Stimulated activated CD4-positive, alpha-beta T cell treated with anti-CD3 and anti-CD28 coated beads, Interleukin-12 subunit alpha, Interleukin-12 subunit beta, amount 100 ng/mL, for 24 hours (primary cell): ENCODE measurements at places on chromosomes 11 and 22.

- no peak for DNase-seq
Measured at GRCh38 chr22:26041931-26042330, 127.3 kb upstream of the SEZ6L start.

GRCh38 chr11:117786135-117786870 is 10.7 kb downstream of the DSCAML1 start:
- DNase-seq: no peak

DNA sequence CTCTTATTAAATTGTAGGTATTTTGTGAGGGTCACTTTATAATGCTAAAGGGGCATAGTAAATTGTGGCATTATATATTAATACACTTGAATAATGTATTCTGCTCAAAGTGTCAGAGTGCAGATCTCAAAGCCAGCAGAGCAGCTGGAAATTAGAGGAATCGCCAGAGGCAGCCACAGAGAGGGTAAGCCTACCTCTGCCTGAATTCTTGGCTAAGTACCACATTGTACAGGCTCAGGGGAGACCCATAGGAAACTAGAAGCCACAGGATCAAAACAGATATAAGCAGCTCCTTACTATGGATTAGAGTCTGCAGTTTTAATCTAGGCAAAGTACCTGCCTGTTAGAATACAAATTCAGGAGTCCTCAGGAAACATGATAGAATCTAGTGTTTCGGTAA is 249.3 kb downstream of the DDX10 start:
- DNase-seq: no peak

- no peak for DNase-seq
Measured at GRCh38 chr22:26849575-26849974, 192.2 kb downstream of the MIAT start.

DNA sequence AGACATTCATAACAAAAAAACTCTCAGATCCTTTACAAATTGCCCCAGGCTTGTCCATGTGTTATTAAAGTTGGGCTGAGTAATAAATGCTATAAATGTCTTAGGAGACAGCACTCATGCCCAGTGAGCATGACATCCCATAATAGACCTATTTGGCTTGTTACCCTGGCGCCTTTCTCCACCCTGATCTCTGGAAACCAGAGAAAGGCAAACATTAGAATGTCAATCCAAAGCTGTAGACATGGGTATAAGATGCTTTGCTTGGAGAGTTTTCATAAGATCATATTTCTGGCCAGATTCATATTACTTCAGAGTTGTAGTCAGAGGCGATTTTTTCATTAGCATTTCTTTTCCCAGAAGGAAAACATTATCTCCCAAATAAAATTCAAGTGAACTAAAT is 161.3 kb upstream of the UBASH3B start:
- no peak for DNase-seq

GRCh38 chr11:112159098-112160065 is 4.5 kb downstream of the IL18 start:
- no peak for DNase-seq

DNA sequence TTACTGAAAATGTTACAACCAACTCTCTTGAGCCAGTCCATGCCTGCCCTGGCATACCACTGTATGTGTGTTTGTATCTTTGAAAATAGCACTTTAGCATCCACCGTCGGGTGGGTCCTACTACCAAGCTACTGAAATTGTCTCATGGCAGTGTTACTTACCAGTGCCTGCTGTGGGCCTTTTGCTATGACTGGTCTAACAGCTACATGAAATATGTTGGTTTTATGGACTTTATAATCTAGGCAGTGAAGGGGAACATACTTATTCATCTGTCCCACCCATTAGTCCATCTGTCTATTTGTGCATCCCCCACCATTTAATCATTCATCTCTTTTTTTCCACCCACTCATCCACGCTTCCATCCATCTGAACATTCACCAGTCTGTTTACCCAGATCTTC is 106.0 kb downstream of the NAV2 start:
- no peak for DNase-seq

- DNase-seq: no peak
Measured at GRCh38 chr11:66119348-66120133, 49.5 kb downstream of the PACS1 start.

DNA sequence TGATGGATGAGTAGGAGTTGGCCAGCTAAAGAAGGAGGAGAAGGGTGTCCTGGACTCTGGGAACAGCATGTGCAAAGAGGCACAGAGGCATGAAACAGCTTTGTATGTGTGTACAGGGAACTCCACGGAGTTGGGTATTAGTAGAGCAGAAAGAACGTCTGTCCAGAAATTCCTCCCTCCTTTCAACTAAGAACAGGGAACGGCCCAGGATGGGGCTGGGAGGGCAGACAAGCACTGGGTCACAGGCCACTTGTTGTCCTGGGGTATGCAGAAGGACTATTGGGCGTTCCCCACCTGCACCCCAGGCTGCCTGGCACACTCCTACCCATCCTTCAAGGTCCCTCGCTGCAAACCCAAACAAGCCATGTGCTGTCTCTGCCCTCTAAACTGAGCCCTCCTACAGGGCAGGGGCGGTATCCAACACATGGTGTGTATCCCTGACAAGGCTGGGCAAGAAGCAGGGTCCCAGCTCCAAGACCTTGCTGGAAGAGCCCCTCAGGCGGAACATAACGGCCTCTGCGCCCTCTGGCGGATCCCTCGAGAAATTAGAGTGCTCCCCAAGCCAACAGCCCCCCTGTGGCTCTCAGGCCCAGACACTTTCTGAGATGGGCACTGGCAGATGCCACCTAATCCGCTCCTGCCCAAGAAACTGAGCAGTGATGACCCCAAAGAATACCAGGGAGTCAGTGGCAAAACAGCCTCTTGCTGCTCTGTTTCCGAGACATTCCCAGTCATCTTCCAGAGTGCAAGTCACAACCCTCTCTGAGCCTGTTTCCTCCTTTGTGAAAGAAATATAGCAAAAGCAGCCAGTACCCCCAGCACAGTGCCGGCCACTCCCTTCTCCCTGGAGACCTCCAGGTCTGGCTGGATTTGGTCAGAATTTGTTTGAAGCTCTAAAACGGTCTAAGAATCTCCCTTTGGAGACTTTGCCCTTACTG is 1.6 kb upstream of the ELFN2 start:
- DNase-seq: peak; percentile 54

- DNase-seq: peak; percentile 59
Measured at GRCh38 chr22:20606041-20606783, 98.8 kb downstream of the MED15 start.

DNA sequence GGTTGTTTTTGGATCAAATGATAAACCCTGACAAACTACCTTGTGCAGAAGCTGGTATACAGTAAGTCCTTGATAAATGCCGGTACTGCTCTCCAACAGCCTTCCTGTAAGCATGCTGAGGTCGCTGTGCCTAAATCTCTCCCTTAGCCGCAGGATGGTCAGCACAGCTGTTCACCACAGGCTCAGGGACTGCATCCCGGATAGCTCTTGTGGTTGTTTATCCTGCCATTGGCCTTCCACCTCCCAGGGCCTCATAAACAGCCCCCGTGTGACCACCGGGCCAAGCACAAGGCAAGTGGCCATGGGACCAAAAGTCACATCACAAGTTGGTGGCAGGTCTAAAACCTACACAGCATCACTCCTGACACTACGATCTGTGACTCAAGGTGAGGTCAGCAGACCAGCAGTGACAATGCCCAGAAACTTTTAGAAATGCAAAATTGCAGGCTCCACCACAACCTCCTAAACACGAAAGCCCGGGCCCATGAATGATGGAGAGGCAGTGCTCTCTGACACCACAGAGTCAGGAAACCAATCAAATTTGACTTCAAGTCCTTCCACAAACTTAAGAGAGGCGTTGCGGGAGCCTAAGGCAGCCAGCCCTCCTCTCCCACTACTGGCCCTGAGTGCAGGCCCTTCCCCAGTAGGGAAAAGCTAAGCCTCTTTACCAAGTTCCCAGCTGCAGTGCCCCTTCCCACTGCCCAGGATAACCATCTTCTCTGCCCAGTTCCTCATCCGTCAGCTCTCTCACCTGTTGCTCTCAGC is 3.9 kb downstream of the SPATA19 start:
- DNase-seq: no peak

DNA sequence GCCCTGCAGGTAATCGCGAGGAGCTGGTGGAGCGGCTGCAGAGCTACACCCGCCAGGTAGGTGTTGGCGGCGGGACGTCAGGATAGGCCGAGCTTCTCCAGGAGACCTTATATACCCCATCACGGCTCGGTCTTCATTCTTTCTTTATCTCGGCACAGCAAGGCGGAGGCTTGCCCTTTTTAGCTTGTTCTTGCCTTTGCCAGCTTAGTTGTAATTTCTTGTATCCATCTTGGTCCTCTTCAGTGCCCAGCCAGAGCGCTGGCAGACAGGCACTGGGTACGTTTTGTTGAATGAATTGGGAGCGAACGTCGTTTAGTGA is 459 bp downstream of the SF3B2 start:
- no peak for DNase-seq

- DNase-seq: no peak
Measured at GRCh38 chr11:23288003-23288783, 427.9 kb upstream of the CCDC179 start.

GRCh38 chr11:61688365-61689163 is 8.4 kb downstream of the DAGLA start:
- DNase-seq: no peak

- no peak for DNase-seq
Measured at GRCh38 chr22:44795701-44796630, 43.6 kb downstream of the ARHGAP8 start.

DNA sequence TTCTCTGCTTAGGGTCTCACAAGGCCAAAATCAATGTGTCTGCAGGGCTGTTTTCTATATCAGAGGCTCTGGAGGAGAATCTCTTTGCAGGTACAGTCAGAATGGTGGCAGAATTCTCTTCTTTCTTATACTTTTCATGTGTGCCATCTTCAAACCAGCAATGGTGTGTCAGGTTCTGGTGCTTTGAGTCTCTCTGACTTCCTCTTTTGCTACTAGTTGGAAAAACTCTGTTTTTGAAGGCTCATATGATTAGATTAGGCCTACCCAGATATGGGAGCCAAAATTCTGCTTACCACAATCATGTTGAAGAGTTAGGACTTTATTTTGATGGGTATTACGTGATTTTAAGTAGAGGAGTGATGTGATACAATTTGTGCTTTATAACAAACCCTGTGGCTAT is 18.8 kb upstream of the TECTA start:
- DNase-seq: no peak

GRCh38 chr22:39543095-39543494 is 10.5 kb upstream of the RPS19BP1 start:
- DNase-seq: no peak

GRCh38 chr22:20401376-20402014 is 7.5 kb downstream of the ZNF74 start:
- no peak for DNase-seq

GRCh38 chr22:36860017-36860416 is 789 bp upstream of the NCF4 start:
- no peak for DNase-seq

GRCh38 chr11:28400331-28401100 is 292.3 kb downstream of the METTL15 start:
- no peak for DNase-seq

DNA sequence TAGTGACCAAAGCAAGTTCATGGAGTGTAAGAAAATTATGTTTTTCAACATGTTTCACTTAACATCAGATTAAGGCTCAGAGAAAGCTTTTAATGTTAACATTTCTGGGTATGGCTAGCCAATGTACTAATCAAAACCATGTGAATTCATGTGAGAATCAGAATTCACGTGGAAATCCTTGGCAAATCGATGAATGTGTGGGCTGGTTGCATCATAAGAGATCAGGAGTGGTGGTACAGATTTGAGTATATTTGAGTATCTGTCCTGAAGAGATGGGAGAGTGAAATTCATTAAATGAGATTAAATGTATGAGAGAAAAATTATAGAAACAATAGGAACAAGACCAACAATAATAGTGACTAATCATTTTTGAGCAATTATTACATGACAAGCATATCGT is 638.6 kb upstream of the ANO5 start:
- DNase-seq: no peak

- DNase-seq: no peak
Measured at GRCh38 chr11:64297699-64298358, 2.3 kb upstream of the CATSPERZ start.

DNA sequence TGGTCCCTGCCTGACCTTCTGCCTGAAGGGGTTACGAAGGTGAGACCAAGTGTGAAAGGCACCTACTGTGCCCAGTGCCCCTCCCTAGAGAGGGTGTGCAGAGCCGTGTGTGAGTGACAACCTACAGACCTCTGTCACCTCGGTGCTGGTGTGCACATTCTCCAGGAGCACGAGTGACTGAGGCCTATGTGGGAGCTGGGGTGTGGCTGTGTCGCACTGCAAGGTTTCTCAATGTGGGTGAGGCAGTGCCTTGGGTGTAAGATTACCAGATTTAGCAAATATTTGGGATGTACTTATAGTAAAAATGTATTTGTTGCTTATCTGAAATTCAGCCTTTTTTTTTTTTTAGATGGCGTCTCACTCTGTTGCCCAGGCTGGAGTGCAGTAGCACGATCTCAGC is 5.6 kb downstream of the STARD10 start:
- no peak for DNase-seq

DNA sequence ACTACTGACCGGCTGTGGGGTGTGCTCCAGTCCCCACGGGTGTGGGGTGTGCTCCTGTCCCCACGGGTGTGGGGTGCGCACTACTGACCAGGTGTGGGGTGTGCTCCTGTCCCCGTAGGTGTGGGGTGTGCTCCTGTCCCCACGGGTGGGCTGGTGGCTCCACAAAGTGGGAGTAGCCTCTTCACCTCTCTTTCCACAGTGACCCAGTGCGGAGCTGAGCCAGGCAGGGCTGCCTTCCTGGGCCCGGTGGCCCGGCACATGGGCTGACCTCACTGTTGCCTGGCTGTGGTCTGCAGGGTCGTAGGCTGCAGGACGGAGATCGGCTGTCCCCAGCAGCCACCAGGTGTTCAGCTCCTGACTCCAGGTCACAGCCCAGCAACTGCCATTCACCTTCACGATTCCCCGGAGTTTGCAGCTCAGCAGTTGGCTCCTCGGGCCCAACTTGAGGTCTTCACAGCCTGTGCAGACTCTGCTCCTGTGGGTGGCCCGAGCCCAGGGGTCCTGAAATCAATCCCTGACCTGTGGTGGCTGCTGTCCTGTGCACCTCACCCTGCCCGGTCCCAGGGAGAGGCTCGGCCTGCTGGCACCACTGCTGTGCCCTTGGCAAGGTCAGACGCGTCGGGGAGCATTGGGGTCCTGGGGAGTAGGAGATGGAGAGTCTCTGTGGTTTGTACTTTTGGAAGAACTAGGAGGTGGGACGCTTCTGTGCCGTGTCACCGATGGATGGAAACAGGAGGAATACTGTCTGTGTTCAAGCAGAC is 414.3 kb downstream of the TBC1D22A start:
- DNase-seq: no peak

DNA sequence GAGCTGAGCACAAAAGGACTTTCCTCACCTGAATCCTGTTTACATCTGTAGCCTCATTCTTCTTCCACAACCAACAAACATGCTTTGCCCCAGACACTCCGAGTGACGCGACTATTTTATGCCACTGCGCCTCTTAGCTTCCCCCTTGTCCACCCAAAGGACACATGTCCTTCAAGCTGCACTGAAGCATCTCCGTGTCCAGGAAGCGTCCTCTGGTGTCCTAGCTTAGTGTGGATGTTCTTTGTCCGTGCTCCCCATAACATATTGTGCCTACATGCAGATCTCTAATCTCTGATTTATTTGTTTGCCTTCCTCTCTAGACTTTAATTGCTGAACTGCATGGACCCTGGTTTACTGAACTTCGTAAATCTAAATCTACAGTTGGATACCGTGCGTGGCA is 20.1 kb upstream of the CECR2 start:
- no peak for DNase-seq

GRCh38 chr11:44979543-44980399 is 29.1 kb upstream of the TP53I11 start:
- DNase-seq: no peak
